ENCODE measurements at places on chromosomes 5 and 9.

DNA sequence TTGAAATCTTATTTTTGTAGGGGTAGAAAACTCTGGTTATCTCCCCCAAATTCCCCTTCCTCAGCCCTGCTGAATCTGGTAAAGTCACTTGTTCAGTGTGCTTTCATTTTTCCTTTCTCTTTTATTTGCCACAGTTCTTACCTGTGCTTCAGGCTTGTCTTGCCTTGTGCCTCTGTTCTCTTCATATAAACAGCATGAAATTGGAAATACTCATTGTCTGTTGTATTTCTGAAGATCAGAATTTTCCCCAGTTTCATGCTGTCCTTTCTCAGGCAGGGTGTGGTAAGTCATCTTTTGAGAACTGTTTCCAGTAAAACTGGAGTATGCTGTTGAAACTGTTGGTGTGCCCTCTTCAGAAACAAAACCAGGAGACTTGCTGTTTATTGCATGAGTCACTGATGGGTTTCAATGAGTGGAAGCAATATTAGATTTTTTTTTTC, 7.0 kb downstream of the PAM start:
- DNase-seq, result no peak

GRCh38 chr5:154863291-154864080, 5.1 kb downstream of the CNOT8 start:
- DNase-seq, result no peak

- no peak for DNase-seq
These were observed 193.3 kb downstream of the LURAP1L start for GRCh38 chr9:12968093-12968492.

- no peak for DNase-seq
These were observed 45.3 kb downstream of the PLPP7 start for GRCh38 chr9:131334629-131335367.

GRCh38 chr9:99513441-99514112, 291.5 kb downstream of the SEC61B start:
- DNase-seq, result no peak

DNA sequence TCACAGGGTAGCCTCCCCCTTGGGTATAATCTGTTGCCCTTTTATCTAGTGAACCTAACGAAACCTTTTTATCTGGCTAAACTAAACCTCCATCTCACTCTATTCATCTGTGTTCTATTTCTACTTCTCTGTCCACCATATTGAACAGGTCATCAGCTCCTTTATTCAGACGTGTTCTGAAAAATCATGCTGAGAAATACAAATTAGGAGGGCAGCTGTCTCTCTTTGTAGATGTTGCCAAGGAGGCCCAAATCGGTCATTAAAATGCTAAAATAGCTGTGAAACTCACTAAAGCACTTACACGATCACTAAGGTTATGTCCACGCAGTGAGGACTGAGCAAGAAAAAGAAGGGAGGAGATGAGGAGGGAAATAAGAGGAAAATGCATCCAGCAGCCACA, 115.6 kb upstream of the RETREG1 start:
- DNase-seq, result no peak

DNA sequence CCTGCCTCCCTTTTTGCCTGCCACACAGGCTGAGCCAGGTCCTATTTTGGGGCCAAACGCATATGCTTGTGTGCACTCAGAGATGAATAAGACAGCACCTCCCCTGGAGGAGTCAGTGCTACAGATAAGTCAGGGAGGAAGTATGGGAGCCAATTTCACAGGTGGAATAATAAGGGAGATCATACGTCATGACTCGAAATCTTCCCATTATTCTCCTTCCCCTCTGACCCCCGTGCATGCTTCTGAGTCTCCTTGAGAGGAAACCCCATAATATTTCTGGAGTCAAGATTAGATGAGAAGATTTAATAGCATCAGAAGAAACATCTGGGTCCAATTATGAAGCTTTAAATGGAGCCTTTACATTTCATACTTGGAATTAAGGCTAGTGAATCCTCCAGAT, 15.1 kb upstream of the ZCCHC7 start:
- no peak for DNase-seq

DNA sequence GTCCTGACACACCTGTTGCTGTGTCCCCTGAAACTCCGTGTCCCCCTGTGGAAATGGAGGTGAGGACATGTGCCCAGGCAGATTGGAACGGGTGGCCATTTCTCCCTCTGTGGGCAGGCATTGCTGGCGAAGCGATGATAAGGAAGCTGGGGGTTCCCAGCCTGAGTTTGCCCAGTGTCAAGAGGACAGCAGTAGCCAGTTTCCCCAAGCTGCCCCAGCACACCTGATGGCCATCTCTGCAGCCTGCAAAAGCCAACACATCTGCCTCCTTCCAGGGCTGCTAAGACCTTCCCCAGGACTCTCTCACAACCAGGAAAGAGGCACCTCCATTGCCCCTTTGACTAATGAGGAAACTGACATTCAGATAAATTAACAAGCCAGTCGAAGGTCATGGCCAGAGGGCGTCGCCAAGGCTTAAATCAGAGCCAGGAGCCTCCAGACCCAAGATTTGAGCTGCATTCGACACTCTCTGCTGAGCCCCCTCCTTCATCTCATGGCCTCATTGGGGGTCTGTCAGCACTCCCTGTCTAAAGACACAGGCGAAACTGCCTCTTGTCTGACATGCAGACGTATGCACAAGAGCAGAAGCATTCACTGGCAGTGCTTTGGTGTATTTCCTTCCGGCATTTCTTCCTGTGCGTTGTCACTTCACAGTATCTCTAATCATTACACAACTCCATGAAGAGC, 10.4 kb upstream of the WNK2 start:
- DNase-seq, result no peak
